ENCODE measurements at places on chromosomes 11 and 22.

DNA sequence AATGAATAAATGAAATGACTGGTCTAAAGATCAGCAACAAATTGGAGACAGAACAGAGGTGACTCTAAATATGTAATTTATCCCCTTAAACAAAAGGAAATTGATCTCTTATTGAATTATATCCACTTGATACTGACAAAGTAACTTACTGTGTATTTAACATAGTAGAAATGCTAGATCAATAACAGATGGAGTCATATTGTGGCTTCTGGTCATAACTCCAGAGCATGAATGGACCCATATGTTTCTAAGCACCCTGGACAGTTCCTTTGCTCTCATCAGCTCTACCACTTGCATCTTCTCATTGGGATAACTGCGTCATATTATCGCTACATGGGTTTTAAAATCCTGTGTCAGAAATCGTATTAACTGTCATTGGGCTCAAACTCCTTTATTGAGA, 222.3 kb downstream of the ETS1 start:
- no peak for DNase-seq

GRCh38 chr11:35803115-35803514, 140.5 kb downstream of the TRIM44 start:
- DNase-seq = no peak

- no peak for DNase-seq
Observed at GRCh38 chr11:124211321-124211720, 28.2 kb downstream of the OR10D3 start.

- peak; percentile 37 for DNase-seq
Observed at GRCh38 chr11:61507962-61508861, at the start of gene LRRC10B. Gene LRRC10B, plus strand, starts transcription at chr11:61508749. Its CDS starts 250 bp downstream, at chr11:61508999.

DNA sequence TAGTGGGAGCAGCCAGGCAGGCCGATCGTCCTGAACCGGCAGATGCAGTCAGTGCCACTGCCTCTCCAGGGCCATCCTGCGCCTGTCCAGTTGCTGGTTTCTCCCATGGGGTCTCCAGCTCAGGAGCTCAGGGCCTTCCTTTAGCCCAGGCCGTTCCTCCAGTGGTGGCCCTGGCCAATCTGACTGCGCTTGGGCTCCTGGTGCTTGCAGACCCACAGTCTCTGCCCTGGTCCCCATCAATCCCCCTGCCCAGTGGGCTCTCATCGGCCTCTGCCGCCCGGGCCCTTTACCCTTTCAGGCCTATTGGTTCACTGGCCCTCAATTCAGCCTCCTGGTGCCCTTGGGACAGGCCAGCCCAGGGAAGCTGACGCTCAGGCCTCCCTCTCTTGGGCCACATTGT, 29.2 kb upstream of the TSKU start:
- no peak for DNase-seq

- no peak for DNase-seq
Observed at GRCh38 chr11:119605137-119605665, 123.8 kb downstream of the NECTIN1 start.

GRCh38 chr11:114762408-114762807, 84.1 kb downstream of the NXPE2 start:
- no peak for DNase-seq

GRCh38 chr22:27139935-27140511, 482.6 kb downstream of the MIAT start:
- no peak for DNase-seq

Measured in activated naive CD4-positive, alpha-beta T cell treated with Interleukin-2 at 50 U/mL for 16 hours (primary cell).